Esophagus squamous epithelium (tissue), 5 donors: ENCODE measurements at places on chromosomes 2 and 18. TPM values are rescaled to one million over a fixed set of nuclear protein-coding genes. Genes with fewer than 3 reads are reported as not detected.

GRCh38 chr2:104318001-104318665 is 535.8 kb upstream of the POU3F3 start:
- DNase-seq = no peak

DNA sequence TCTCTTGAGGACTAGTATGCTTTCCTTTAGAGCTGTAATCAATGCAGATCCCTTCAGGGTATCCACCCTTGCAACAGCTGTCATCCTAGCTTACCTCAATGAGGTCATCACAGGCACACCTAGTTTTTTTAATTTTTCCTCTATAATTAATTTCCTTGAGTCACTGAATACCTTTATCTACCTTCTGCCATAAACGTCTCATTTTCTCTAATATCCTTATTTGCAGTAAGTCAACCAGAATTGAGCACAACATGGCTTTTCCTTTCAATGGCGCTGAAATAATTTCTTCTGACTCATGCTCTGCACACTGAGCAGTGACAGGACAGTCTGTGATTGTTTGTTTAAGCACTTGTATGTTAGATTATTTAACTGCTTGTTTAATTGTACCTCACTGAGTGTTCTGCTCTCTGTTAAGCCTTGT is 49.4 kb downstream of the ETAA1 start:
- DNase-seq = no peak

- no peak for DNase-seq
Measured at GRCh38 chr2:190097115-190097514, 34.6 kb upstream of the MSTN start.

DNA sequence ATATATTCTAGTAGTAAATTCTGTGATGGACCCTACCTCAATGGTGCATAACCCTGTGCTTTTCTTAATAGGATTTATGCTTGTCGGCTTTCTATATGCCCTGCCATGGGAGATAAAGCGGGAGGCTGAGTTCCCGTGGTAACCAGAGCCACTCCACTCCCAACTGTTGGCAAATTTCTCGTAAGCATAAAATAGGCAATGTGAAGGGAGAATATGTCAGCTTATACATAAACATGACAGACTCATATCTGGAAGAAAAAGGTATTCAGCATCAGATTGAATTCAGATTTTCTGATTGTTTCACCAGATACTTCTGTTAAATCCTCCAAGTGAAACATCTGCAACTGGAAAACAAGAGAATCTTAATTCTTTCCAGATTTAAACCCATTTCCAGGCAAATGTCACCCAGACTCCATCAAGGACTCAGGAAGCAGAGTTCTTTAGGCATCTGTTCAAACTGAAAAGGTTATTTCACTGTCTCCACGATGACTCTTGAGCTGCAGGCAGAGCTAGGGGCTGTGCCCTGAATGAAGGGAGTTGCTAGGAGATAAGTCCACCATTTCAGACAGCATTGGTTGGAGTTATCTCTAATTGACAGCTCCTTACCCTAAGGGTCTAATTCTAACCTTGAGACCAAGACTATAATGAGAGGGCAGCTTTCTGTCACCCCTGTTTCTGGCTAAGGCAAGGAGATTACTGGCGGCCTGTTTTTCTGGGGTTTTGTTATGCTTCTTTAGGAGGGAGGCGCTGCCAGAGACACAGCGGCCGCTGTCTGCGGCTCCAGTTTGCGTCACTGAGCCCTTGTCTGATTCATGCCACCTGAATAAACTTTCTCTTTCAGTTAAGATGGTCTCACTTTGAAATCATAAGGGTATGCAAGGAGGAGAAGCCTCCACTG is 381.3 kb downstream of the SOX11 start:
- DNase-seq = no peak

- no peak for DNase-seq
Measured at GRCh38 chr2:110774701-110775100, 42.3 kb downstream of the ACOXL start.

DNA sequence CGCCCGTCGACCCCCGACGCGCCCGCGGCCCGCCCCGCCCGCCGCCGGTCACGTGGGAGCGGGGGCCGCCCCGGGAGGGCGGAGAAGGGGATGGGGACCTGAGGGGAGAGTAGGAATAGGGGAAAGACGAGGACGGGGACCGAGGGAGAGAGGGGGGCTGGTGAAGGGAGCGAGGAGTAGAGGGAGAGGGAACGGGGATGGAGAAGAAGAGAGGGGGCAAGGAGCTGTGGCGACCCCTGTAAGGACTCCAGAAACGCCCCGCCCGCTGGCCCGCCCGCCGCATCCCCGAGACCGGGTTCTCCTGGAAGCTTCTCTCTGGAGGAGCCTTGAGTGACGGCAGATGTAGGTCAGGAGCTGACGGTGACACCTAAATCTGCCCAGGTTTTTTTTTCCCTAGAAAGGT is 615 bp downstream of the ADNP2 start:
- no peak for DNase-seq

DNA sequence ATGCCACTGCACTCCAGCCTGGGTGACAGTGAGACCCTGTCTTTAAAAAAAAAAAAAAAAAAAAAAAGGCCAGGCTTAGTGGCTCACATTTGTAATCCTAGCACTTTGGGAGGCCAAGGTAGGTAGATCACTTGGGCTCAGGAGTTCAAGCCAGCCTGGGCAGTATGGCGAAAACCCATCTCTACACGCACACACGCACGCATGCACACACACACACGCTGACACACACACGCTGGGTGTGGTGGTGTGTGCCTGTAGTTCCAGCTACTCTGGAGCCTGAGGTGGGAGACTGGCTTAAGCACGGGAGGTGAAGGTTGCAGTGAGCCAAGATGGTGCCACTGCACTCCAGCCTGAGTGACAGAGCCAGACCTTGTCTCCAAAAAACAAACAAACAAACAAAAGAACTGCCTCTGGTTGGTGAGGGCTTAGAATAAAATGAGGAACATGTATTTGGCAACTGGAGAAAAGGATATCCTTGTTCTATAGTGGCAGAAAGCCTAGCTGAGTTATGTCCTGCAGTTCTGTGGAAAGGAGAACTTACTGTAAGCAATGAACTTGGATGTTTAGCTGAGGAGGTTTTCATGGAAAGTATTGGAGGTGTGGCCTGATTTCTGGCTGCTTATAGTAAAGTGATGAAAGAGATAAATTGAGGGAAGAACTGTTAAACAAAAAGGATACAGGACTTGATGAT is 34.0 kb downstream of the HAT1 start:
- no peak for DNase-seq

GRCh38 chr18:73750052-73750451 is 397.6 kb downstream of the FBXO15 start:
- no peak for DNase-seq

DNA sequence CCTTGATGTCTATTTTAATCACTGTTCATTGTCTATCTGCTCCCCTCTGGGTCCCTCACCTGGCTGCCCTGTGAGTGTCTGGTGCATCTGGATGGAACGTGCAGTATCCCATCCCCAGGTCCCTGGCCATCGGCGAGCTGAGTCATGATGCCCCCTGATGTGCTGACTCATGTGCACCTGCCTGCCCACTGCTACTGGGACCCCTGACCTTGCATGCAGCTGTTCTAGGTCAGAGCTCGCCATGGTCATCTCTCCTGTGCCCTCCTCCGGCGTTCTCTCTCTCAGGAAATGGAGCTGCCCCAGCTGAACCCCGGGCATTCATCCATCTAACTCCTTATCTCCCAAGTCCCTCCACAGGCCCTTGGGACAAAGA is 516.2 kb upstream of the HS6ST1 start:
- no peak for DNase-seq

DNA sequence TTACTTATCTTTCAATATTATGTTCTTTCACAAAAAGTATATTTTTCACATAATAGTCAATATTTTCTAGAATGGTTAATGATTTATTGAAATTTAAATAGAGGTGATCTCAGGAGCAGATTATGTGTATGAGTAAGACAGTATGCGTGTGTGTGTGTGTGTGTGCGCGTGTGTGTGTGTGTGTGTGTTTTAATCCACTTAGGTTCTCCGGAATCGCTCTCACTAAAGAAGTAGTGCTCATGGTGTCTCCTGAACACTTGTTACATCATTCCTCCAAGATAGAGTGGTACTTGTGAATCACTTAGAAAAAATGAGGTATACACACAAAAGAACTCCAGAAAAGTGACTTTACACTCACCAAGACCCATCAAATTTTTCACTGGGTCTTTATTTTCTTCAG is 91.0 kb upstream of the KCNH7 start:
- no peak for DNase-seq

GRCh38 chr2:186696290-186696689 is 2.4 kb downstream of the FAM171B start:
- DNase-seq = no peak

- no peak for DNase-seq
Measured at GRCh38 chr2:237577458-237577857, 11.1 kb downstream of the PRLH start.

- no peak for DNase-seq
Measured at GRCh38 chr2:128736689-128737545, 418.2 kb upstream of the HS6ST1 start.

- DNase-seq = no peak
Measured at GRCh38 chr2:26891-27290, 19.4 kb downstream of the FAM110C start.

- no peak for DNase-seq
Measured at GRCh38 chr2:141063406-141063805, 1067.4 kb downstream of the LRP1B start.

- DNase-seq = no peak
Measured at GRCh38 chr2:178317811-178318210, 123.5 kb downstream of the OSBPL6 start.

DNA sequence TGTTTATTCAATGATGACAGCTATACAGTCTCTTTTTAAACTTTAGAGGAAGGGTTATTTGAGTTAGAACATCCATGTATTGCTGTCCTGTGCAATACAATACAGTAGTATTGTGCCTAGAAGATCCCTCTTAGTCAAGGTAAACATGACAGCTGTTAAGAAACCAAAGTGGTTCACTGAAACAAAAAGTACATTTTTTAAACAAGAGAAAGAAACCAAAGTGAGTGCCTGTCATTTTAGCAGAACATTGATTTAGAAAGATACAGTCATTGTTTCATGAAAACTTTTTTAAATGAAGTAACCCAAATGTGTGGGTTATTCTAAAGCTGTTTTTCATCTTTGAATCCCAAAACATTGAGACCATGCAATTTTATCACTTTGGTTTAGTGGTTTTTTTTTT is 15.5 kb downstream of the ITPRID2 start:
- no peak for DNase-seq

DNA sequence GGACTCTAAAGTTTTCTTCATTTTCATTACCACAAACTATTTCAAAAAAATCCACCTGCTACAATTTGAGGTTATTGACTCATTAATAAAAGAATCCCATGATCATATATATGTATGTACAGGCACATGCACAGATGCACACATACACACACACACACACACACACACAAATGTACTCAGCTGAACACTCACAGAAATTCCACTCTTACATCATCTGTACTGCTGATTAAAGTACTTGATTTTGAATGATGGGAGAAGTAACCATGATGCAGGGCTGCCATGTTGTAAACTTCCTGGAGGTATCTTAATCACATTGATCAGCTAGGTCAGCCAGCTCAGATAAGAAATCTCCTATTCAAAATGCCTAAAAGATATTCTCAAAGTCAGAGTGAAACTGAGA is 1313.2 kb upstream of the NRXN1 start:
- no peak for DNase-seq

- no peak for DNase-seq
Measured at GRCh38 chr18:36759167-36759776, 69.5 kb downstream of the TPGS2 start.

DNA sequence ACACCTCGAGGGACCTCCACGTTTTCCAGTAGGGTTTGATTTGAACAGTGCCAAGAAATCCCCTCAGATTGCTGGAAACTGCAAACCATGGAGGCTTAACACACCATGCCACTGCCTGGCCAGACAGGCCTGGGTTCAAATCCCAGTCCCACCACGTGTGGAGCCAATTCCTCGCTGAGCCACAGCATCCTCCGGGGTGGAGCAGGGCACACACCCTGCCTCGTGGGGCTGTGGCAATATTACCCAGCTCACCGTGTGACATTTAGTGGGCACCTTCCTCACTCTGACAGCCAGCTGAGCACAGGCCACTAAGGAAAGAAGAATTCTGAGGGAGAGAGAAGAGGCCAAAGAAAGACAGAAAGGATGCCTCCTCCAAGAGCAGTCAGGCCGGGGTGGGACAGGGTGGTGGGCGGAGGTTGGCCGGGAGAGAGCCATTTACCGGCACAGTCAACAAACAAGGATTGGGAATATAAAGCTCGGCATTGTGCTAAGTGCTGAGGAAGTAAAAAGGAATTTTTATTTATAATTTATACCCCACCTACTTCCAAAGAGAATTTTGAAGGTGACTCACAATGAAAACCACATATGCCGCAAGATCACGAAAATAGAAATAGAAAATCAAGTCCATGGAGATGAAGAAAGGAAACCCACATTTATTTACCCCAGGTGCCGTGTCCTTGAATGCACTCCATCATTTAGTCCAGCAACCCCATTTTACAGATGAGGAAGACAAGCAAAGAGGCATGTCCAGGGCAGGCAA is 111.5 kb downstream of the MCFD2 start:
- DNase-seq = no peak

The PIGN gene
- 30.3 TPM for total RNA-seq

The UNC80 gene
- not detected for total RNA-seq

The MEP1B gene
- total RNA-seq = not detected

The C1GALT1C1L gene
- not detected for total RNA-seq

The KIF5C gene
- total RNA-seq = 0.41 TPM

The C2orf72 gene
- not detected for total RNA-seq

The STARD6 gene
- not detected for total RNA-seq

The SERPINB10 gene
- 0.26 TPM for total RNA-seq

The VAMP8 gene
- total RNA-seq = 91.0 TPM

The AGXT gene
- total RNA-seq = not detected

The MYCN gene
- 0.21 TPM for total RNA-seq

The MERTK gene
- total RNA-seq = 1.7 TPM

The VWA3B gene
- not detected for total RNA-seq
